ENCODE measurements at places on chromosomes 7 and 10.
A peak's percentile ranks its signal among the peaks of the same experiment; 100 is the strongest.

GRCh38 chr10:127408733-127409132, 140.4 kb upstream of the NPS start:
- DNase-seq = no peak

- no peak for DNase-seq
Measured at GRCh38 chr7:73980206-73980605, 47.8 kb upstream of the ELN start.

DNA sequence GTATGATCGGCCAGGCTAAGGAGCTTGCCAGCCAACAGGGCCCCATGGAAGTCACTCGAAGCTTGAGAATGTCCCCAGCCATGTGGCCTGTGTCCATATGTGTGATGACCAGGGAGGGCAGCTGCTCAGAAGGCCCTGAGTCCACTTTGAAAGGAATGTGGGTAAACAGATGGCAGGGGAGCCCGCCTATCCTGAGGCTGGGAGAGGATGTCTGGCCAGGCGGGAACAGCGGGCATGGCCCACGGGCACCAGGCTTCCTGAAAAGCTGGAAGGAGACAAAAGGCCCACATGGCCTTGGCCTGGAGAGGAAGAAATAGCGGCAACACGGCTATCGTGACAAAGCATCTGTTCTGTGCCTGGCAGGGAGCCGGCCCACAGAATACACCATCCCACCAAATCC, 137.9 kb upstream of the PPIF start:
- DNase-seq = no peak

DNA sequence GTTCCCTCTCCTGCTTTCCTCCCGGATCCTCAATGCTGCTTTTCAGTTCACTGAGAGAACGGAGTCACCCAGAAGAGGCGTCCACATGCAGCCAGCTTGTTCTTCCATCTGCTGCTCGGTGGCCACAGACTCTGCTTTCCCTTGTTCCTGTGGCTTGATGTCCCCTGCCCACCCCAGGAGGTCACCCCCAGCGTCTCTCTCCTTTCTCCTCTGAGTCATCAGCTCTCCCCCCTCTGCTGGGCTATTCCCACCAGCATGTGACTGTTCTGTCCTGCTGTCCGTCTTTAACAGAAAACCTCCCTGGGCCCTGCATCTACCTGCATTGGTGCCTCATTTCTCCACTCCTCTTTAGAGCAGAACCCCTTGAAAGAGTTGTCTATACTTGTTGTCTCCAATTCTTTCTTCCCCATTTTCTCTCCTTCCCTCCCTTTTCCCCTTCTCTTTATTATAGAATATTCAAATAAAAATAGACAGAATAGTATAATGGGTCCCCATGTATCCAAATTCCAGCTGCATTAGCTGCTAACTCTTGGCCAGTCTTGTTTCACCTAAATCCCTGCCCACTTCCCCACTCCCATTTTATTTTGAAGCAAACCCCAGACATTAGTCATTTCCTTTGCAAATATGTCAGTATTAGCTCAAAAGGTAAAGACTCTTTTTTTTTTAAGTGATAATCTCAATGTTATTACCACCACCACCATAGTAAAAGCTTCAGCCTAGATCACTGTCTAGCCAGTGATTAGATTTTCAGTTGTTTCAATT, 4.1 kb downstream of the ZNF282 start:
- DNase-seq = no peak

GRCh38 chr7:98826387-98826786, 43.4 kb downstream of the TMEM130 start:
- no peak for DNase-seq

DNA sequence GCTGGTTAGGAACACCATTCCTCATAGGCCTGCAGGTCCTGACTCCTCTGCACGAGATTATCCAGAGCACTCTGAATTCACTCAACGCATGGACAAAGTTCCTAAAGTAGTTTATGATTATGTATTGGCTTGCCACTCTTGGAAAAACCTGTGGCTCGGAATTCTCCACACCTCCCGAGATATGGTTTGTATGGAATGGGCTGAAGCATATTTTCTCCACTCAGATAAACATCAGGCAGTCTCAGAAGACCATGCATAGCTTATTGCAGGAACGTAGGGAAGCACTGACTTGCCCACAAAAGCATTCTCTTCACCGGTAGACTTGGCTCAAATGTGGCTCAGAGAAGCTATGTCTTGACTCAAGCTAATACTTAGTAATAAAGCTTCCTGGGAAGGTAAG, 338.6 kb upstream of the NFE2L3 start:
- DNase-seq = no peak

DNA sequence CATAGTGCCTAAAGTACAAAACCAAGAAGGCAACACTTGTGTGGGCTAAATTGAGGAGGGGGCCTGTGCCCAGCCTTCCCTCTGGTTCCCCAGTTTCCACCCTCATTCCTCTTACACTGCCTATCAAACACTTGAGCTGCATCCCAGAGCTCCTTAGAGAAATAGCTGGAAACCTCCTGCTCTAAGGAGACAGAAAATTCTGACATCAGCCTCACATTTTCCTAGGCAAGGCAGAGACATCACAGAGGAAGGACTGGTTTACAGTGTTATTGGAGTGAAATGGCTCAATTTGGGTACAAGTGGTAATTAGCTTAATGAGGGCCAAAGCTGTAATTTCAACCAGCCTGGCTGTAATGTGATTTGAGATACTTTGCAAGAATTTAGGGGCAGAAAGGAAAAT, 192.3 kb upstream of the AOAH start:
- DNase-seq = no peak

DNA sequence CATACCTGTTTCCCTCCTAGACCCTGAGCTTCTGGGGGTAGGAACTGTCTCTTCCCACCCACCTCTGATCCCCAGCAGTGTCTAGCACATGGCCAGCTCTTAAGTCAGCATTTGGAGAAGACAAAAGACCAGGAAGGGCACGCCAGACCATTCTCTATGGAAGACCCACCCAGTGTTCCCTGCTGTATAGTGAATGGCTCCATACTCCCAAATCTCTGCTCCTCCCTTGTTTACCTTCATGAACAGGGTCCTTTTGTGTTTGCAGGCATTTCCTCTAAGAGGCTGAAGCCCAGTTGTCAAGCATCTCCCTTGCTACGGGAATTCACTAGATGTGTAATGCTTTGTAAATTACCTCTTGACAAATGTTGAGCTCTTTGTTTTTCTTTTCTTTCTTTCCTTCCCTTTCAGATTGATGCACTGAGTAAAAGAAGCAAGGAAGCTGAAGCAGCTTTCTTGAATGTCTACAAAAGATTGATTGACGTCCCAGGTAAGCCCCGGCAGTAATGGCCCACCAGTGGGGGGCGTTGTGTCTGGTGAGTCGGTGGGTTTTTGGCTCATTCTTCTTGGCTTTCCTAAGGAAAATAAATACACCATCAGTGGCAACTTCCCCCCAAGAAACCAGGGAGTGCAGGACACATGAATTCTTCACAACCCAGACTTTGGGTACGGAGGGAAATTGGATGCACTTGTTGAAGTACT, 216.6 kb upstream of the SH2B2 start:
- no peak for DNase-seq

- DNase-seq = peak; percentile 88
Measured at GRCh38 chr10:96473866-96474265, 39.9 kb downstream of the TLL2 start.

- DNase-seq = peak; percentile 35
Measured at GRCh38 chr7:31890766-31891165, 179.4 kb downstream of the PDE1C start.

GRCh38 chr10:124150807-124151417, 57.5 kb upstream of the CHST15 start:
- DNase-seq = no peak

GRCh38 chr7:117169907-117170306, 153.0 kb downstream of the WNT2 start:
- DNase-seq = no peak

DNA sequence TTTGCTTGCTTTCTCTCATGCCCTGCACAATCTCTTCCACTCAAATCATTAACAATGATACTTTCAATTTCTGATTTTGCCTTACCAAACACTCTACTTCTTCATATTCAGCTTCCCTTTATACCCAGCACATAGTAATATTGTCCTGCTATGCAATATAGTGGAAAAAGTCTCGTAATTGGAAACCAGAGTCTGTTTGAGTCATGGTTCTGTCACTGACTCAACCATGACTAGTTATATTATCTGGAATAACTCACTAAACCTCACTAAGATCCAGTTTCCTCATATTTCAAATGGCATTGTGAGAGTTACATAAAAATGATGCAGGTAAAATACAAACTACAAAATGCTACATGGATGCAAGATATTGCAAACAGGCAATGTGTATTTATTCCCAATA, 98.5 kb upstream of the LRRTM3 start:
- DNase-seq = no peak

DNA sequence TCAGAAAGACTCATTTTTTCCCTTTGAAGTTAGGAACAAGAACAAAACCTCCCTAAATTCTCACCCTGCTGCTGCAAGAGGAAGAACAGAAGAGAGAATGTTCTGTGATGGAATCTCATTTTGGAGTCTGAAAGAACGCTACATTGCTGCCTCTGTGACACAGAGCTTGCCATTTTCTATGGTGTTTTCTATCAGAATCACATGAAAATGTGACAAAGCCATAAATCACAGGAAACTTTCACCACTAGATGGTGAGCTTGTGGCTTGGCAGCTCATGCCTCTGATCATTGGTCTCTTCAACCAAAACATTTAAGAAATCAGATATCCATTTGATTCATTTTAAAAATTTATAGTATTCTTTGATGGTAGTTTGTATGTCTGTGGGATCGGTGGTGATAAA, 82.9 kb downstream of the CADPS2 start:
- peak; percentile 86 for DNase-seq

DNA sequence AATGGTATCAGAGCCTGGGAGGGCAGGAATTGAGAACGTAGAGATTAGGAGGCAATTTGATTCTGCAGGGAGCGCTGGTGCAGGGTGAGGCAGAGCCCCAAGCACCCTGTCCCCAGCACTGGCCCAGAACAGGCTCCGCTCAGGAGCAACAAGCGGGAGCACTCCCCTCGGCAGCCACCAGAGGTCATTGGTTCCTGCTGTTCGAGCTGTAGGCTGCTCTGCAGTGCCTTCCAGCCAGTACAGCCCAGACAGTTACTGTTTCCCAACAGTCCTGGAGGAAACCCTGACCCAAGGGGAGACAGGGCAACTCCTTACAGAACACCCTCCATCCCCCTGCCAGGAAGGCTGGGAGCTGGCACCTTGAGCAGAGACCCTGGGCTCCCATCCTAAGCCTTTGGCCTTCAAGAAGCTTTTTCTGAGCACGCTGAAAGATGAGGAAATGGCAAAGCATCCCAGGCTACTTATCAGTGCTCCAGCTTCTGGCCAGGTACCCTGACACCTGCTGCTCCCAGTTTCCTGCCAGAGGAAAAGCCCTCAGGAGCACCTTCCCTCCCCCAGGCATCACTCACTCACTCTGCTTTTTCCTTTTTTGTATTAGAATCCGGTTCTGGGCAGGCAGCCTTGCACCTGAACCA, 71.2 kb upstream of the EFCAB10 start:
- peak; percentile 86 for DNase-seq

GRCh38 chr10:78384049-78384431, 350.4 kb downstream of the RPS24 start:
- DNase-seq = no peak

GRCh38 chr7:37786741-37787569, 61.4 kb upstream of the NME8 start:
- no peak for DNase-seq

- no peak for DNase-seq
Measured at GRCh38 chr10:23396695-23397094, 42.2 kb upstream of the OTUD1 start.

GRCh38 chr10:123289432-123289831, 135.2 kb downstream of the BUB3 start:
- DNase-seq = no peak

DNA sequence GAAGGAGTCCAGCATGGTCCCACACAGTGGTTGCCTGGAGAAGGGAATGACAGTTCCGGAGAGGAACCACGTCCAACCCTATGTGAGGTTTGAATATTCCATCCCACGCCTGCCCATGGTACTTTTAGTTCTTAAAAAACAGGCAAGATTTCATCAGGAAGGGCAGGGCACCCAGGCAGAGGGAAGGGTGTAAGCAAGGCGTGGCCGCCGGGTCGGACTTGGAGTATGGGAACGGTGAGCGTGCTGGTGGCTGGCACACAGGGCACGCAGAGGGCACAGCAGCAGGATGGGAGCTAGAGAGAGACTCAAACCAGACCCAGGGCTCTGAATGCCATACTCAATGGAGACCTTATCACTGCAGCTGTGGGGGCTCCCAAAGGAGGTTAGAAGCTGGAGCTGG, 34.3 kb downstream of the FAM53B start:
- no peak for DNase-seq

DNA sequence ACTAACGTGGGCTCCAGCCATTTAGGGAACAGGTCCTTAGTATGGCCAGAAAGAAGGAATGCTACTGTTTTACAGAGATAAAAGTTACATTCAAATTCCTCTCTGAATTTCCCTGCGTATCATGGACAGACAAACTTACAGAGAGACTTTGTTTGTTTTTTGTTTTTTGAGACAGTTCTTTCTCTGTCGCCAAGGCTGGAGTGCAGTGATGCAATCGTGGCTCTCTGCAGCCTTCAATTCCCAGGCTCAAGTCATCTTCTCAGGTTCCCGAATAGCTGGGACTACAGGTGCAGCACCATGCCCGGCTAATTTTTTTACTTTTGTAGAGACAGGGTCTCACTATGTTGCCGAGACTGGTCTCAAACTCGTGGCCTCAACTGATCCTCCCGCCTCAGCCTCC, 64.5 kb upstream of the MPP7 start:
- no peak for DNase-seq

DNA sequence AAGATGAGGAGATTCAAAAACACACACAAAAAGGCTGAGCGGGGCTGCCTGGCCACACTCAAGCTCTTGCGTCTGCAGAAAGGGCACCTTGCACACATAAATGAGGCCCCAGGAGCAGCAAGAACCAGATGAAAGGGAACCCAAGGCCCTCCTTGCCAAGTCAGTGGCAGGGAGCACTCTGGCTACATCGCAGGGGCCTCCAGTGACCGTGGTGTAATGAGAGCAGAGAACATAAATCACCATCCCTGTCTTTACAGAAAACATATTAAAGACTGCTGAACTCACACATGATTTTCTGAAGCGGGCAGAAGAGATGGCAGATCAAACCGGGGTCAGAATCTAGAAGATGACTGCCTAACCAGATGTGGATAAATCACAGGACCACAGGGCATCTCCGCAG, 80.5 kb downstream of the SLIT1 start:
- DNase-seq = no peak

- no peak for DNase-seq
Measured at GRCh38 chr10:6299234-6299633, 96.5 kb downstream of the PFKFB3 start.

DNA sequence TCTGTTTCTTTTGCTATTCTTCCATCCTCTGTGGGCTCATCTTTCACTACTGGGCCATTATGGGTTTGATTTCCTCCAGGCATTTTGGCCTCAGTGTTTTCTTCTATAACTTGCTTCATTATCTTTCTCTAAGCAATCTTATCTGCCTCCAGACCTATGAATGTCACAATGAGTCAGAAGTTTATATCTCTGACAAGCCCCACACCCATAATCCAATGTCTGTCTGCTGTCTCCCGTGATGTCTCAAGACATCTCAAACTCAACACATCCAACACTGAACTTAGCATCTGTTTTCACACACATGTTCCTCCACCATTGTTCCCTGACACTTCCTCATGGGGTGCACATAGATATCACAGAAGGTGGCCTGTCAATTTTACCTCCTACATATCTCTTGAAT, 46.7 kb upstream of the RHOBTB1 start:
- DNase-seq = no peak

Measured in A673 (cell line).